NCI-H748 treated with DMSO at 0.1 percent for 48 hours (cell line): ENCODE measurements at places on chromosomes 7 and 10.

- DNase-seq, result no peak
These were observed 54.6 kb downstream of the BPGM start for GRCh38 chr7:134701272-134701671.

DNA sequence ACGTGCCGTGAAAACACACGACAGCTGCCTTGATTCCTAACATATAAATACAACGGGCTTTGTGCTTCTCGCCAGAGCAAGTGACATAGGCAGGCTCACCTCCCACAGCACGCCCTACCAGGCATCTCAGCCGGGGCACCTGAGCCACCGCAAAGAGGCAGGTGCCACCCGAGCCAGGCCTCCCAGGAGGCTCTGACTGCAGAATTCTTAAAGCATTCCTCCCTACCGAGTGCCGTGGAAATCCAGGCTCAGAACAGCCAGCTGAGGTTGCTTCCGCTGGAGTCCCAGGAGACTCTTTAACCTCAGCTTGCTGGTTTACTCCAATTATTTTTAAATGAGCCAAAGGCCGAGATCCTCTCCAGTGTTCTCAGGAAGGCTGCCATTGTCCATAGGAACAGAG is 206.5 kb downstream of the USP6NL start:
- no peak for DNase-seq

GRCh38 chr7:128919881-128920799 is 9.6 kb upstream of the KCP start:
- no peak for DNase-seq

- no peak for DNase-seq
These were observed 301.3 kb upstream of the KLF6 start for GRCh38 chr10:4086131-4086898.

DNA sequence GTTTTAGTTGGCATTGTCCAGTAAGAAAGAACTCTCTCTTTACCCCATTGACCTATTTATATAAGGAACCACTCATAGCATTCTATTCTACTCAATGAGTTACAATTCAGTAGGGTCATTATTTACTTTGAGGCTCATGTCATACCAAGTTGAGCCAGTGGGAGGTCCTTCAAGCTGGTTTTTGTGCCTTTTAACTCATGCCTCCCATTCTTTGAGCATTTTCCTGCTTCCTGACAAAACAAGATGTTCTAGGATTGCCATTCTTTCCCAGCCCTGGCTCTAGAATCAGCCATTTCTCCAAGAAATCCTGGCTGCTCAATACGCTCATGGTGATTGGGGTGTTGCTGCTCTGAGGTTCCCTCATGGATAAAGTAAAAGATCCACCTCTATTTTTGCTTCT is 250.1 kb downstream of the ABCA13 start:
- DNase-seq, result no peak

- no peak for DNase-seq
These were observed 74.0 kb downstream of the INHBA start for GRCh38 chr7:41628901-41629300.

- DNase-seq, result no peak
These were observed 755 bp downstream of the HOXA13 start for GRCh38 chr7:27198871-27199801.

DNA sequence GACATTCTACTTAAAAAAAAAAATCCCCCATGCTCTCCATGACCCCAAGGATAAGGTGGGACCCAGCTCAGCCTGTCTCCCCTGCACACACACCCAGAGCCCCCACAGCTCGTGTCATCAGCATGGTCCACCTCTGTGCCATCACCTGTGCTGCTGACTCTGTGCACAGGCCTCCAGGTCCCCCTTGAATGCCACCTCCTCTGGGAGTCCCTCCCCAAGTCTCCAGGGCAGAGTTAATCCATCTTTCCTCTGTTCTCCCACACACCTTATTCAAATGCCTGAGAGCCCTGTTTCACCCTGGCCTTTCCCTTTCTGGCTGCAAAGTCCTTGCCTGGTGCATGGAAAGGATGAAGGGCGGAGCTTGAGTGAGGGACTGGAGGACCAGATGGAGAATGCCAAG is 194.1 kb upstream of the LYZL2 start:
- DNase-seq, result no peak

DNA sequence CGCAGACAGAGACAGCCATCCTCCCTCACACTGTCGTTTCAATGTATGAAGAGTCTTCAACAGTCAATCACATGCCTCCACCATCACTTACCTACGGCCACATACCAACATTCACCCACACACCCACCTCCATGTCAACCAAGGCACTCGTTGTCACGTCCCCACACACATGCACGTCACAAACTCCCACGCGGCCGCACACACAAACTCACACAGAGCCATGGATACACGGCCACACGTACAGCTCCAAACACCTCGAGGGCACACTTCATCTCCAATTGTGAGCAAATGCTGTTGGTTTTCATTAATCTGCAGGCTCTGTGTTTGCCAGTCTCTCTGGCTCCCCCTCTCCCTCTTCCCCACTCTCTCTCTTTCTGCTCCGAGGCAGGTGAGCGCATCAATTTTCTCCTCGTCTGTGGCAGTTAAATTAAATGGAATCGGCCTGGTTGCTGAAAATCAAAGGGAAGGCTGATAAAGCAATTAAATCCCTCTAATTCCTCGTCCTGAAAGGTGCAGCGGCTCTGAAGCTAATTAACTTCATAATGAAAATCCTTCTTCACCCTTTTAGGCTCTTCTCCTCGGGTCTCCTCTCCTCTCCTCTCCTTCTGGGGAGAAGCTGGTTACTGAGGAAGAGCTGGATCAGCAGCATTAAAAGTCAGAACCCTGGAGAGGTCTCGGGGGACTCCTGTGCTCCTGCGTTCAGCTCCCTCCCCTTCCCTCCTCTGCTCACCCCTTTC is 53.8 kb upstream of the SLF2 start:
- DNase-seq, result no peak

- no peak for DNase-seq
These were observed 64.1 kb upstream of the INSIG1 start for GRCh38 chr7:155233311-155234157.

DNA sequence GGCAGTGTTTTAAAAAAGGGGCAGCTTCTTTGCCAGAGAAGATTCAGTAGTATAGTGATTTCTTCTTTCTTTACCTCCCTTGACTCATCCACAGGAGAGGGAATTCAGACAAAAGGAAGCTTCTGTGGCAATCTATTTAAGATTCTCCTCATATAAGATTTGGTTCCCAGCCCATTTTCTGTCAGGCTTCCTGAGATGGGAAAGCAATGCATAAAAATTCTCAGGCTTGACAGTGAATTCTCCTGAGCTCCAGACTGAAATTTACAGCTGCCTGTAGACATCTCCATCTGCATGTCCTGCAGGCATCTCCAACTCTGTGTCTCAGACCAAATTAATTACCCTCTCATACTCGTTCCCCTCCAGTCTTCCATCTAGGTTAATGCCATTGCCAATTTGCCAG is 72.8 kb downstream of the TSPAN12 start:
- DNase-seq, result no peak

GRCh38 chr7:126606331-126606730 is 646.4 kb downstream of the GRM8 start:
- DNase-seq, result no peak

GRCh38 chr10:5445006-5445405 is 32.6 kb downstream of the NET1 start:
- no peak for DNase-seq

- DNase-seq, result no peak
These were observed 71.6 kb downstream of the PTPRE start for GRCh38 chr10:127978481-127978880.

- no peak for DNase-seq
These were observed 106.1 kb upstream of the BTBD16 start for GRCh38 chr10:122164815-122165483.

DNA sequence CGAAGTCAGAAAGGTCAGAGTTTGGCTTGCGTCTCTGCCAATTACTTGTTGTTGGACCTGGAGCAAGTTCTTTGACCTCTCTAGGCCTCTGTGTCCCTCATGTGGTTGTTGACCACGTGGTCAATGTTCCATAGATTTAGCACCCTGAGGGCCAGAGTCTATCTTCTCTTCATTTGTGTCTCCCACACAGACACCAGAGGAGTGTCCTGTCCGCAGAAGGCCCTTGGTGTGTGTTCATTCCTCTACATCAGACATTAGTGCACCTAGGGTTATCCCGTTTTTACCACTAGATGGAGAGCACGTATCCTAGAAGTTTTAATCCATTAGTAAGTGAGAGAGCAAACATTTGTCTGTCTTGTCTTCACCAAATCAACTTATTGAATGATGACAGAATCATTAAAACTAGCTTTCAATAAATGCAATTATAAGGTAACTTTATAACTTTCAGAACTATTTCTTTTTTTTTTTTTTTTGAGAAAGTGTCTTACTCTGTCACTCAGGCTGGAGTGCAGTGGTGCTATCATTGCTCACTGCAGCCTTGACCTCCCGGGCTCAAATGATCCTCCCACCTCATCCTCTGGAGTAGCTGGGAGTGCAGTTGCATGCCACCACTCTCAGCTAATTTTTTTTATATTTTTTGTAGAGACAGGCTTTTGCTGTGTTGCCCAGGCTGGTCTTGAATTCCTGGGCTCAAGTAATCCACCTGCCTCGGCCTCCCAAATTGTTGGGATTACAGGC is 122.5 kb upstream of the ANKRD1 start:
- DNase-seq, result no peak

DNA sequence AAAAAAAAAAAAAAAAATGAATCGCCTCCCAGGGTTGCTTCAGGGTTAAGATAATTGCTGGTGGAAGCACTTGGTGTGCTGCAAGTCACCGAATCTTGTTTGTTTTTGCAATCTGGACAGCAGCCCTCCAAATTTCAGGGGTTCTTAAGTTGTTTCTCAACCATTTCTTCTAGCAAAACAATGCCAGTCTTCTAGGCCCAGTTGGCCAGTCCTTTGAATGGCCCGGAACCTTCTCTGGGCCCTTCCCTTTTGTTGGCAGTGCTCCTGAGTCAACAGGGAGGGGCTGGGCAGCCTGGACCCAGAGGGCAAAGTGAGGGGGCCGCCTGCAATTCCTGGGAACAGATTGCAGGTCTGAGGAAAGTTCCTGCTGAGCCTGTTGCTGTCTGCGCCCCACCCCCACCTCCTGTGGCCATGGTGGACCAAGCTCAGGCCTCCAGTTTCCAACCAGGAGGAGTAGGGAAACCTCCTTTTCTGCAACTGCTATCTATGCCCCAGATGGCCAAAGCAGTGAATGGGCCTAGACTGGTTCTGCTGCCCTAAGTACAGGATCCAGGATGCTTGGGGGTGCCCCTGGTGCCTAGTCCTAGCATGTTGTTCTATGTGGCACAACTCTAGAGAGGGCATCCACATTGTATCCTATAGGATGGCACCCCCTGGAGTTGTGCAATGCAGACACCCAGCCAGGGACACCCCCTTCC is 31.4 kb upstream of the PDCD4 start:
- DNase-seq, result no peak

DNA sequence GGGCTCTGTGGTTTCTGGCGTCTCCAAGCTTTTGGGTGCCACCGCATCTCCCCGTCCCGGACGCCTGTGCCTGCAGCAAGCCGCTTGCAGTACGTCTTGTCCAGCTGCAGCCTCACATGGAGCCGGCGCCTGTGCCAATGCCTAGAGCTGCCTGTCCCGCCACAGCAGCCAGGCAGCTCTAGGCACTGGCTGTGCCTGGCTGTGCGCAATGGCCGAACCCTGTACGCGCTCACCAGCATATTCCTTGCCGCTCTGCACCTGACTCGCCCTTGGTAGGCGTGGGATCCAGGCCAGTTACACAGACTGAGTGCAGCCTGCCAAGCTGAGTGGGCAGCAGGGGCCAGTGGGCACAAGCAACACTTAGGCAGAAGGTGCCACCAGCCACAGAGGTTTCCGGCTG is 381.2 kb upstream of the SORCS1 start:
- DNase-seq, result no peak

- DNase-seq, result no peak
These were observed 184.7 kb downstream of the PLPP4 start for GRCh38 chr10:120641695-120642094.

- DNase-seq, result no peak
These were observed 164.6 kb downstream of the PTEN start for GRCh38 chr10:88028072-88028471.

DNA sequence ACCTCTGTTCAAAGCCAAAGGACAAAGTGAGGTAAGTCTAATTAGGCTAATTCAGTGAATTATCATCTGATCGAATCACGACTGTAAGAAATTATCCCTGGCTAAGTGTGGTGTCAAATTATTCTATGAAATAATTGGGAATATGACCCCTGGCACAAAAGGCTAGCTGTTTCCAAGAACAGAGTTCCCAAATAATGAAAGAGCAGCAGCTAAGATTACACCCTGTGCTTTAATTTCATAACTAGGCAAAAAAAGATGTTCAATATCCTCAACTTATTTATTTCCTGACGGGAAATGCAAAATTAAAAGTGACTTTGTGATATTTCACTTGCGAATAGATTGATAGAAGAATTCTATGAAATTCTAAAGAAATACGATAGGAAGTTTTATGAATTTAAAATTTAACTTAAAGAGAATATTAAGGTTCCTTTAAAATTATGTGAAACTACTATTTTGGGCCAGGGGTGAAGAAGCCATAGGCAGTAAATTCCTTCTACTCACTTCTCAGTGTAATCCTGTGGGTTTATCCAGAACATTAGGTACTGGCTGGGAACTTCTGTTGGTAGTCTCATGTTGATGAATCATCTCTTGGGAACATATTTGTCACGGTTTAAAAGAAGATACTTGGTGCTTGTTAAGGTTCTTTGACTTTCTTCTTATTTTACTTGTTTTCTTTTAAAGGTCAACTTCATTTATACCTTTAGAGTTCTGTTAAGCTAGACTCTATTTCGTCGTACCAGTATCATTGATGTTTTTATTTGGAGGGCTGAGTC is 148.5 kb downstream of the POLR1F start:
- DNase-seq, result no peak

GRCh38 chr10:59854571-59854970 is 51.8 kb downstream of the CCDC6 start:
- no peak for DNase-seq

GRCh38 chr7:65438598-65438997 is 64.9 kb downstream of the ZNF92 start:
- DNase-seq, result no peak

DNA sequence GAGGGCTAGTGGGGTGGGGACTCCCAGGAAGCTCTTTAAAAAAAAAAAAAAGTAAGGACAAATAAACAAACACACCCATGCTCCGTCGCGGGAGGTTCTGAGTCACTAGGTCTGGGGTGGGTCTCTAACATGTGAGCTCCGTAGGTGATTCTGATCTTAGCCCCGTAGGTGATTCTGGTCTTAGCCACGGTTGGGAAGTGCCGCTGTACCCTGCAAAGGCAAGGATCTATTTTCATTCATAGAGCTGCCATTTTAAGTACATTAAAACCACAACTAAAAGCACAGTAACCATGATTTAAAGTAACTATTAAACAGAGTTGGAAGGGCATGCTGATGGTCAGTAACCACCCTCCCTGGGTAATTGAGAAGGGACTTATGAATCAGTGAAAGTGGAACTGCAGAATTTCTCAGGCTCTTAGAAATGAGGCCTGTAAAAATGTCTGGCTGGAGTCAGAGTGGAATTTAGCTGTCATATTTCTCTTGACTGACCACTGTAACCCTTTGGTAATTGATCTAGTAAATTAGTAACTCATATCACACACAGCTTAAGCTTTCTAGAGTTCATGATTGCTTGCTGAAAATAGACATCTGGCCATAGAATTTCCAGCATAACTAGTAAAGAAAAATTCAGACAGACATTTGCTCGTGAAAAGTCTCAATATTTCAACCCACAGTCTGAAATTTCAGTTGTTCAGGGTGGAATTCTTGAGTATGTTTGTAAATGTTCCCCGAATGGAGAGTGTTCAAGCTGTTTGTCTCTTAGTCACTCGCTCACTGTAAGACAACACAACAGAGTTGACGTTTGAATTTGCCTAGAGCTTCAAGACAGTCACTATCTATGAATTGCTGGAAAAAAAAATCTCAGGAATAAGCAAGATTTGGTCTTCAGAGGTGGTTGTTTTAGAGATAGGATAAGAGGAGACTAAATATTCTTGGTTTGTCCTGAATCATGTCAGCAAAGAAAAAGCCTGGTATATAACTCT is 34.2 kb upstream of the TCF7L2 start:
- no peak for DNase-seq
